Fibroblast of skin of left biceps (primary cell): ENCODE measurements at places on chromosomes 2 and 18.

DNA sequence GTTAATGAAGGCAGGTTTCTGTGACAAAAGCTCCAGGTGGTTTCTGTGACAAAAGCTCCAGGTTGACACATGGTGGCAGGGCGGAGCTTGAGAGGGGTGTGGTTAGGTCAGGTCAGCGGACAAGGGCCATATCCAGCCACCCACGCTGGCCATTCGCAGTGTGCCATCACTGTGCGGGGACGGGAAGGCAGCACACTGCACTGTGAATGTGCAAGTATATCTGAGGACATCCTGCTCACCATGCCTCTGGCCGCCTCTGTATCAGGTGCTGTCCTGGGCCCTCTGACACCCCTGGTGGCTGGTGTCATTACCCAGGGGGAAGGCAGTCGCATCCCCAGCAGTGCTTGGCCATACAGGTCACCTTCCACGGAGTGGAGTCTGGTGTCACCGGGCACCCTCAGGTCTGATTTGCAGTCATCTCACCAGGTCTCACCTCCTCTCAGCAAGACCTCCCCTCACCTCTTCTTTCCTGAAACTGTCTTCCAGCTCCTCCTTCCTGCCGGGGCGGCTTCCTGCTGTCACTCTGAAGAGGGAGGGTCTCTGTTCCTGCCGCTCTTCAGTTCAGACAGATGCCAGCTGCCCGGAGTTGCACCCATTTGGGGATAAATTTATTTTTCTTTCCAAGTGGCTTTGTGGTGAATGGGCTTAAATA, 34.9 kb downstream of the CTIF start:
- no peak for DNase-seq

GRCh38 chr2:98637401-98638147, 29.2 kb downstream of the UNC50 start:
- DNase-seq = no peak

DNA sequence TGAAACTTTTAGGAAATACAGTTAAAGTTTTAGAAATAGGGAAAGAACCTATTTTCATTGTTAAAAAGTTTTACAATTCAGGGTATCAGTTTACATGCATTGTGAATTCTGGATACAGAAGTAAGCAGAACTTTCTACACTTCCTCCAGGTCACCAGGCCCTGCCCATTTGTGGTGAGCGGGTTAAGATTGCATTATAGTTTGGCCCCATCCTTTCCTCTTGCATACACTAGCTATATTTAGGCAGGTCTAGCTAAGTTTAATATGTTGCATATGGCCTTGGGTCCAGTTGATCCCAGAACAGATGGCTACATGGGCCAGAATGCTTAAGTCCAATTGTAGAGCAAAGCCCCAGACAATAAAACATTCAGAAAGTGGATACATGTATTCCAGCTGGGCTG, 4.8 kb downstream of the VWA3B start:
- no peak for DNase-seq

DNA sequence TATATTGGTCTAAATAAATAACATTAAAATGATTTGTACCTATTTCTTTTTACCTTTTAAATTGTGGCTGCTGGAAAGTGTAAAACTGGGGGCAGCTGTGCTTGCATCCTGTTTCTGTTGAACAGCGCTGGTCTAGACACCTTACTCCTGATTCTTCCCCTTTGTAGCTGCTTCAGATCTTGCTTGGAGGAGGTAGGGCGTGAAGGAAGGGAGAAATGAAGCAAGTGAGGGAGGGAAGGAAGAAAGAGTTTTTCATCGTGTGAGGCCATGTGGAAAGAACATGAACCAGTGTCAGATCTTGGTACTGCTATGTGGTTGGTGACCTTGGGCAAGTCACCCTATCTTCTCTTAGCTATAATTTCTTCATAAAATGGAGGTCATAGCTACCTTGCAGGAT, 89.0 kb upstream of the SEC11C start:
- DNase-seq = no peak

GRCh38 chr2:33475224-33476130, 972 bp upstream of the RASGRP3 start:
- no peak for DNase-seq
